ENCODE measurements at places on chromosomes 4 and X.
A peak's percentile ranks its signal among the peaks of the same experiment; 100 is the strongest.

DNA sequence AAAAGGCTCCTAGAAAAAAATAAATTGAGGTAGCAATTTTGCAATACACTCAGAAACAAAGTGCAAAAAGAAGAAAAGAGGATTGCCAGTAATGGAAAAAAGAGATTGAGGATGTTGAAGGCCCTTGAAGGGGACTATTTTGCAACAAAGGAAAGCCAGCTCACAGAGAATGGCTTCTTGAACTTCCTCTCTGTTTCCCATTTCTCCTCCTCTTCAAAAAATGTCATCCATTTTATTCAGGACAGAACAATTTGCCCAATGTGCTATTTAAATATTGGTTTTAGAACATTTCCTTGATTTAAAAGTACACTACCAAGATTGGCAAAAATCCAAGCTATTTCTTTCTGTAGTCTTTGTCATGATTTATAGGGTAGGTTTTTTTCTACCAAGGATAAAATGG, 60.2 kb downstream of the GASK1B start:
- DNase-seq, result no peak

GRCh38 chr4:40321574-40322275, 13.4 kb upstream of the CHRNA9 start:
- DNase-seq, result peak; percentile 49

- DNase-seq, result no peak
Observed at GRCh38 chr4:112113864-112114263, 31.4 kb upstream of the FAM241A start.

- DNase-seq, result peak; percentile 77
Observed at GRCh38 chr4:173025131-173025530, 143.5 kb upstream of the GALNT7 start.

- DNase-seq, result no peak
Observed at GRCh38 chr4:83371235-83371634, 36.6 kb upstream of the HPSE start.

GRCh38 chr4:114057746-114058145, 78.3 kb upstream of the ARSJ start:
- no peak for DNase-seq

DNA sequence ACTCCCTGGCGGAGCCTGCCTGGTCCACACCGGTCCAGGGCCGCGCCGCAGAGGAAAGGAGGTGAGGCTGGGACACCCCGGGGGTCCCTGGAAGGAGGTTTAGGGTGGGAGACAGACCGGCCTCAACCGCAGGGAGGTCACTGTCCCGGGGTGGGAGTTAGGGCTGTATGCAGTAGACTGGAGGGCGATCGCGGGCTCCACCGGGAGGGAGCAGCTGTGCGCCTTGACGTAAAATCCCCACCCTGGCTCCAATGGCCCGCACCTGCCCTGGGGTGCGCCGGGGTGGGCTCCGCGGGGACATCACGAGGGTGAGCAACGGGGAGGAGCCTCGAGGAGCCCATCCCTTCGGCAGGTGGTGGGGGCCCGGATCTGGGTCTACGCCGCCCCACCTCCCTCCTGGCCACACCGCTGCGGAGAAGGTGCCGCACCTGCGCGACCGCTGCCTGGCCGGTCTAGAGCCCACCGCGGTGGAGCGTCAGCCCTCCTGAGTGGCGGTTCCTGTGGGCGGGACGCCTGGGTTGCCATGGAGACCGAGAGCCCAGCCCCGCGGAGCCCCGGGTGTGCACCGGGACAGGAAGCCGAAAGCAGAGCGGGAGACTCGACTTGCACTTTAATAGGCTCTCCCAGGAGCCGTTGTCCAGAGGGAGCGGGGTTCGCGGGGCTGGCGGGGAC, 105.1 kb downstream of the ADRA2C start:
- peak; percentile 8 for DNase-seq

GRCh38 chr4:7463566-7464258, 29.0 kb upstream of the PSAPL1 start:
- DNase-seq, result no peak

DNA sequence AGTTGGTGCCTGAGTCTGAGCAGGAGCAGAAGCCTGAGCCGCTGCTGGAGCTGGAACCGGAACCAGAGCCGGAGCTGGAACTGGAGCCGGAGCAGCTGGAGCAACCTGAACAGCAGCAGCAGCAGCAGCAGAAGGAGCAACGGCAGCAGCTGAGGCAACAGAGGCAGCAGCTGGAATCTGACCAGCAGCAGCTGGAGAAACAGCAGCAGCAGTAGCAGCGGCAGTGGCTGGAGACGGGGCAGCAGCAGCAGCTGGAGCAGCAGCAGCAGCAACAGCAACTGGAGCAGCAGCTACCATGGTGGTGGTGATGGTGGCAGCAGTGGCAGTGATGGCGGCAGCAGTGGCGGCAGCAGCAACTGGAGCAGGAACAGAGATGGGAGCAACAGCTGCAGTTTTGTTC, 61.5 kb downstream of the AMOT start:
- no peak for DNase-seq

GRCh38 chrX:25287521-25287920, 271.8 kb upstream of the ARX start:
- no peak for DNase-seq

- DNase-seq, result no peak
Observed at GRCh38 chr4:122005064-122005755, 53.4 kb upstream of the TRPC3 start.

- no peak for DNase-seq
Observed at GRCh38 chr4:172547724-172548123, 620.9 kb upstream of the GALNT7 start.

DNA sequence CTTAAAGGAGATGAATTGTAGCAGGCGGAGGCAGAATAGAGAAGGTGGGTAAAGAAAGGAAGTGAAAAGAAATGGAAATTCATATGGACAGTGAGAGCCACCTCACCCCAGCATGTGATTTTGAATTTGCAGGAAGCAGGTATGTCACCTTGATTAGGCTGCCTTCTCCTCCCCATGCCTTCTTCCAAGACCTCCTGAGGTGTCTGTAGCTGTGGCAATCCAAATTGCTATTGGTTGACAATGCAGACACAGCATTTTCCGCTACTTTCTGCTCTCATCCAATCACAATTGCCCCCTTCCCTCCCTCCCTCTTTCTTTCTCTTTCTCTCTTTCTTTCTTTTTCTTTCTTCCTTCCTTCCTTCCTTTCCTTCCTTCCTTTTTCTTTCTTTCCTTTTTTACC, 38.5 kb downstream of the RAB33B start:
- no peak for DNase-seq

GRCh38 chr4:163621821-163622220, 127.3 kb downstream of the TMA16 start:
- no peak for DNase-seq

GRCh38 chr4:26861434-26862186, 969 bp downstream of the STIM2 start:
- peak; percentile 76 for DNase-seq

DNA sequence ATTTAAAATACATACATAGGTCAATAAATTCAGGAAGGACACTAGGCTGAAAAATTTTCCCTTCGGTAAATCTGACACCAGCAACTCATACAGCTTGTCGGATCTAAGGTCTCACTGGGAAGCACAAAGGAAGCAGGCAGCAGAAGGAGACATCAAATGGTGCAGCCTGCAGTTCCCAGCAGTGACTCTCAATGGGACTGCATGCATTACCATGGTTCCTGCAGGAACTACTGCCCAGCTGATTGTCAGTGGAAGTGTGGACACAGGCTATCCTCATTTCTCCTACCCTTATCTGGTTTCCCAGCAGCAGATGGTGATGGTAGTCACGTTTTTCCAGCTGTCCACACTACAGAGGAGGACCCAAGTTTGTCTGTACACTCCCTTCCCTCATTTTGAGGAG, 113.3 kb downstream of the PPP1R2C start:
- DNase-seq, result no peak

DNA sequence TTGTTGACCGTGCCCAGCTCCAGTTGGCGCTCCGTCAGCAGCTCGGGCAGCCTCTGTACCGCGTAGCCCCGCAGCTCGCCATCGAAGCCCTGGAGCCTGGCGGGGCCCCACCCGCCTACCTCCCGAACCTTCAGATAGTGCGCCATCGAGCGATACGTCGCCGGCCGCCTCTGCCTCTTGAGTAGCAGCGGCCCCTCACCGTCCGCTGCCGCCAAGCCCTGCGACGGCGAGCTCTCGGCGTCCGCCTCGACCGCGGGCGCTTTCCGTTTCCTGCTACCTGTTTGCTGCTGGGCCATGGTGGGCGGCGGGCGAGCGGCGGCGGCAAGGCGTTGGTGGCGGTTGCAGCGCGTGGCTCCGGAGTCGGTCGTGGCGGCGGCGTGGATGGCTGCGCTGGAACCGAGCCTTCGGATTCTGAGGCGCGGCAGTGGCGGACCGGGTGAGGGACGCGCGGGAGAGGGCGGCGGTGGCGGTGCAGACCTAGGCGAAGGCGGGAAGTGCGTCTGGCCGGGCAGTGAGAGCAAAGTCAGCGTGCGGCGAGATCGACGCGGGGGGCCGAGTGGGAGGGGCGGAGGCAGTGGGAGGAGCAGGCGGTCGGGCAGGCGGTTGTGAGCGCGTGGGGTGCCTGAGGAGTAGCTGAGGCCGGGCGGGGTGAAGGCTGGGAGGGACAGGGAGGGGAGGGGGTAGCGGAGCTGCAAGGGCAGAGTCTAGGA, at the start of gene DCAF12L1:
Gene DCAF12L1 (minus strand): TSS at position 502 of the 710 bp plus-strand sequence. CDS start 206 bp downstream, at position 296.
- no peak for DNase-seq

DNA sequence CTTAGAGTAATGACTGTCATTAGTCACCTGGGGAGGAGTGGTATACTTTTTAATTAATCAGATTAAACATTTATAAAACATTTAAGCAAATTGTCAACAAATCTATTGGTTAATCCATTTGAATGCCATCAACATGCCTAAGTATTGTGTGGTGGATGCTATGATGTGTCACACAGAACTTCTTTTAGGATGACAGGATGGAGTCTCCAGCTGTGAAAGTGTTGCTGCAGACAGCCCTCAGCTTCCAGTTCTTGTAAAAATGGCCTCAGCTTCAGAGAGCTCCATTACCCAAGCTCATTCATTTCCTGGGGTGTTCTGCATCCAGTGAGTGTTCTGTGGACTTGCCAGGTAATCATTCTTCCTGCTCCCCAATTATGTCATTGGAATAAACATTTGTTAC, 74.3 kb upstream of the CLNK start:
- no peak for DNase-seq

- DNase-seq, result no peak
Observed at GRCh38 chr4:139535871-139536234, 20.2 kb downstream of the SETD7 start.

- DNase-seq, result peak; percentile 56
Observed at GRCh38 chr4:146243141-146243882, 29.0 kb downstream of the REELD1 start.

DNA sequence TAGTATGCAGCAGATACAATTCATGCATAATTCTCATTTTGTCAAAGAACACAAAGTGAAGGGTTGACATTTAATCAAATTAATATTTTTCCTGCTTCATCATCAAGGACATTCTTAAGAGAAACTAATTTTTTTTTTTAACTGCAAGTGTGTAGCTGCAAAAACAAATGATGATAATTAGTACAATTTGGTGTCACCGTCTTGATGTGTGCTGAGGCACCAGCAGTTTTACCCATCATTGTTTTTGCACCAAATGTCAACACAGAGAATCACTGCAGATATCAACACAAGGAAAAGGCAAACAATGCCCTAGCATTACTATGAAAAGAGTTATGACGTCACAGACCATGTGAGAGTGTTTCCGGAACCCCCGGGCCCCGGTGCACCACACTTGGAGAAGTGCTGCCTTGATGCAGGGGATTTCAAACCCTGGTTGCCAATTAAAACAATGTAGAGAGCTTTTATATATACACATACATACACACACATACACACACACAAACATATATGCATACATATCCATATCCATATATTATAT, 55.9 kb downstream of the AGA start:
- no peak for DNase-seq

DNA sequence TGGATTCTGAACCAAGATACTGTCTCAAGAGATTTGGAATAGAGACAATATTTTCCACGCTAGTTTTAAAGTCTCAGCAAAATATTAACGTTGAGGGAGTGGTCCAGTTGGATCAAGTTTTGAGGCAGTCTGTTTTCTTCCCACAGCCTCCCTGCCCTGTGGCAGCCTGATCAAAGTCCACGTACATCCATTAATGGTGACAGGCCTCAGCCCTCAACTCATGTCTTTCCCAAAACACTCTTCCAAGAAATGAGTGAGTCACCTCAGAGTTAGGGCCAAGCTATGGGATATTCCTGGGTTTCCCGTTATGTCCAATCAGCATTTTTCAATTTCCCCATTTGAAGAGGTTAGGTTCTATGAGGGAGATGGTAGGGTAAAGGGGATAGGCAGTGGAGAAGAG, 28.5 kb downstream of the EGFL6 start:
- DNase-seq, result no peak

DNA sequence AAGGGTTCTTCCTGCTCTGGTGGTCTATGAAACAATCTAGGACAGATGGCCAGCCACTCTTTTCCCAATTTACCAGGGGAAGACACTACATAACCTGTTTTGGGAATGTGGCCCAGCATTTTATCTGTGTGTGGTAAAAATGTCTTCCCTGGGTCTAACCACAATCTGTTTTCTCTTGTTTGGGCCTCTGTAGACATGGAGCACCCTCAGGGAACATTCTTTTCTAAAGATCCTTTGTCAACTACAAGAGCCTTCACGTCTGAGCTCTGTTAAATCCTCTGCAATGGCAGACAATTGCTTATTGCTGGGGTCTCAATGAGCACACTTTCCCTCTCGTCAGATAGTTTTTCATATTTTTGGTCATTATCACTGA, 35.5 kb downstream of the PLAC1 start:
- peak; percentile 12 for DNase-seq

DNA sequence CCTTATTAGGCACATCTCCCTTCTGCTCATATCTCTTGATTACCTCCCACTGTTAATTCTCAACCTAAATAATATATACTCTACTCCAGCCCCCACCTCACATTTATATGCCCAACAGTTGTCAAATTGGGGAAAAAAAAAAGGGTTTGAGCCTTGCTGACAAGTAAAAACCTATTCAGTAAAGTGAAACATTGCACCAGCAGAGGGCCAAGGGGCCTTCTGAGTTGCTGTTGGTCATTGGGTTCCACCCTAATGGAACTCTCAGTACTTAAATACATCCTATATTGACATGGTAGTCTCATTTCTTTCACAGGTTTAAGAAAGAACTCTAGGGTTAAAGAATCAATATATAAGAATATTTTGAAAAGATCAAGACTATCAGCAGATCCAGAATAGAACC, 362.2 kb downstream of the SMARCA1 start:
- no peak for DNase-seq

- no peak for DNase-seq
Observed at GRCh38 chr4:140363558-140363957, 9.9 kb upstream of the SCOC start.

DNA sequence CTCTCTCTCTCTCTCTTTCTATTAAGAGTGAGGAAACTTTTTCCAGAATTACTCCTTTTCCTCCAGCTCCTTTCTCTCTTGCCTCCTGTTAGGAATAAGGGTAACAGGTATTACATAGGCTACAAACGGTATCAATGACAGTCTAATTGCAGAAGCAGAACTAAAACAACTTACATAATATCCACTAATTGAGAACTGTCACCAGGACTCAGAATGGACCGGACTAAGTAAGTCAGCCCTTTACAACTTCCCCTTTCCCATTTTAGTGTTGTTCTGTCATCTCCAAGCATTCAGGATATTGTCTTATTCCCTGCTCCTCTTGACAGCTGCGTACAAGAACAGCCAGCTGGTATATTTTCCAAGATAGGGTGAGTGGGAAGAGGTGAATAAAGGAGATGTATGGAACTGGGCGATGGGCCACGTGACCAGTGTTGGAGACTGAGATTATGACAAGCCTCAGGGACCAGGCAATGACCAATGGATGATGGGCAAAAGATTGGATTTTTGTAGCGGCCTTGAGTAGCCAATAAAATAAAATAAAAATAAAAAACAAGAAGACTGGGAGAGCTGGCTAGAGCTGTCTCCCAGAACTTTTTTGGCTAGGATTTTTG, 2.3 kb upstream of the FNIP2 start:
- DNase-seq, result no peak
